Nephron progenitor cell (in vitro differentiated cells): ENCODE measurements at places on chromosomes 6 and 20.
A peak's percentile ranks its signal among the peaks of the same experiment; 100 is the strongest.

GRCh38 chr20:57704245-57704644, 5.6 kb downstream of the PMEPA1 start:
- no peak overlapping the region for H3K4me3 ChIP-seq
- peaks cover 46% of the 10 kb centered on the region for H3K27me3 ChIP-seq
- H3K27ac ChIP-seq = no peak overlapping the region
- H3K36me3 ChIP-seq = no peaks in the 10 kb centered on the region
- peaks cover 55% of the 10 kb centered on the region for H3K4me1 ChIP-seq
- DNase-seq = no peak

- H3K4me1 ChIP-seq = peaks cover 5% of the 10 kb centered on the region
- H3K4me3 ChIP-seq = no peak overlapping the region
- peaks cover 56% of the 10 kb centered on the region for H3K36me3 ChIP-seq
- H3K27ac ChIP-seq = no peak overlapping the region
Observed at GRCh38 chr6:167907837-167908681, 81.3 kb downstream of the AFDN start.

DNA sequence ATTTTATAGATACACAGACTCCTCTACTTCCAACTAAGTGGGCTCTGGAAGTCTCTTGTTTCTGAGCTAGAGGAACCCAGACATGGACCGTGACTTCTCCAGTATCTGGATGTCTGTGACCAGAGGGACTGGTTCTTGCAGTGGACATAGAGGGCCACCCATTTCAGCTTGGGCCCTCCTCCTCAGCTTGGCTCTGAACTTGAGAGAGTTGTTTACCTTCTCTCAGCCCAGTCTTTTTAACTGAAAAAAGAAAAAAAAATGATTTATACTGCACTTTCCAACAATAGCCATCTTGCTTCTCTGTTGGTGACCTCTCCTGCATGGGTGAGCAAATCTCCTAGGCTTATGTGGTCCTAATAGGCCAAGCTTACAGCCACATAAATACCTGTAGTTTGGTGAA, 60.3 kb upstream of the TMEM181 start:
- H3K36me3 ChIP-seq = peaks cover 45% of the 10 kb centered on the region
- no peak overlapping the region for H3K4me3 ChIP-seq
- H3K4me1 ChIP-seq = no peaks in the 10 kb centered on the region
- H3K27ac ChIP-seq = no peak overlapping the region
- peaks cover 1% of the 10 kb centered on the region for H3K27me3 ChIP-seq
- no peak for DNase-seq

DNA sequence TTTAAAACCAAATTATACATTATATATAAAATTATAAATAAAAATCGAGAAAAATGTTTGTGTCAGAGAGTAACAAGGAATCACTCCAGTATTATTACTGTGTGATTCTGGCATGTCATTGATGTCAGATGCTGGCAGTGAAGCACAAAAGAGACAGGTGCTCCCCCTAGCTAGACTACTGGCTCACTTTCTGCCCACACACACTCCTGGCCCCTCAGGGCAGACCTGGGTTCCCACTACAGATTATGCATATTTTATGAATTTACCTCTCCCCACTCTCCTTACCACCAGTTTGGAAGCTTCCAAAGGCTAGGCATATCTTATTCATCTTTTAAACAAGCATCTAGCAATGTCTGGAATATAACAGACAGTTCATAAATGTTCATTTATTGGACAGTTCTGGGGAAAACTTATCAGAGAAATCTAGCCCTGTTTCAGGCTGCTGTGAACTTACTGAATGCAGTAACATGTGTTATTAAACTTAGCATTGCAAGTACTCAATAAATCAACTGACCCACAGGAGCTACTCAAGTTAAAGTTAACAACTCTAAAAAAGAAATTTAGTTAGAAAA, 12.8 kb downstream of the SNX3 start:
- no peak for DNase-seq
- peaks cover 50% of the 10 kb centered on the region for H3K36me3 ChIP-seq
- peaks cover 4% of the 10 kb centered on the region for H3K4me1 ChIP-seq
- H3K4me3 ChIP-seq = no peak overlapping the region

DNA sequence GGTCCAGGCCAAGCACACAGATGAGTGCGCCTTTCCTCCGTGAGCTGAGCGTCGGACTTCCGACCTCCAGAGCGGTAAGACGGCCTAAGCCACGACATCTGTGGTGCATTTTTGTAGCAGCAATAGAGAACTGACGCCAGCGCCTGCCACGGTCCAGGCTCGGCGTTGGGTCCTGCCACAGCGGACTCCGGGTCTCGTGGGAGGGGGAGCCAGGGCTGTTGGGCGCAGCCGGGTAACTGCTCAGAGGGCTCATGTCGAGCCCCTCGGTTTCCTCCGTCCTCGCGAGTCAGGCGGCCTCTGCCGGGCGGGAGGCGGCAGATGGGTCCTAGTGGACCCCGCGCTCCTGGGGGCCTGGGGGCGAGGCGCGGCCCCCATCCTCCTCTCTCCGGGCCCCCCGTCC, 216.1 kb downstream of the QKI start:
- peaks cover 10% of the 10 kb centered on the region for H3K4me1 ChIP-seq
- H3K27me3 ChIP-seq = peaks cover 9% of the 10 kb centered on the region
- H3K36me3 ChIP-seq = no peaks in the 10 kb centered on the region
- no peak for DNase-seq

GRCh38 chr6:31883676-31884075, 4.9 kb upstream of the SLC44A4 start:
- H3K36me3 ChIP-seq = peaks cover 74% of the 10 kb centered on the region
- no peak for DNase-seq
- no peaks in the 10 kb centered on the region for H3K27me3 ChIP-seq
- H3K4me3 ChIP-seq = no peak overlapping the region
- no peak overlapping the region for H3K27ac ChIP-seq

- peaks cover 5% of the 10 kb centered on the region for H3K36me3 ChIP-seq
- H3K27ac ChIP-seq = no peak overlapping the region
- H3K27me3 ChIP-seq = peaks cover 5% of the 10 kb centered on the region
Observed at GRCh38 chr6:109595998-109596397, 95.0 kb downstream of the AK9 start.

DNA sequence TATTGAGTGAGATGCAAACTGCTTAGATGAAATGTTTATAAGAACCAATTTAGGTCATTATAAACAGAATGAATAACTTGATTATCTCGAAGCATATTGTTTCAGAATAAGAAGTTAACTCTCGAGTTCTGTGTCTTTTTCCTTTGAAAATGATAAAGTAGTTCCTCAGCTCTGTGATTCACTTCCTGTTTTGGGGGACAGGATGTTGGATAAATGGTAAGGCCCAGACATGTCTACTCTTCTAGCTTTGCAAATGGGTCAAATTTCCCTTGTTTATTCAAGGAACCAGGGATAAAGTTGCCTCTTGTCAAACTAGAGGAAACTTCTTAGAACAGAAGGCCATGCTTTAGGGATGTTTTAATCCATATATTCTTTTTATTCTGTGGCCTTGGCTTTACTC, 246.9 kb downstream of the SOX4 start:
- peaks cover 79% of the 10 kb centered on the region for H3K4me1 ChIP-seq
- no peaks in the 10 kb centered on the region for H3K27me3 ChIP-seq
- no peak overlapping the region for H3K4me3 ChIP-seq
- no peak for DNase-seq
- peak overlapping the region; percentile 52 for H3K27ac ChIP-seq

GRCh38 chr6:70857387-70858077, 99.3 kb downstream of the B3GAT2 start:
- H3K4me1 ChIP-seq = no peaks in the 10 kb centered on the region
- no peaks in the 10 kb centered on the region for H3K36me3 ChIP-seq
- H3K27ac ChIP-seq = no peak overlapping the region
- H3K27me3 ChIP-seq = no peaks in the 10 kb centered on the region

DNA sequence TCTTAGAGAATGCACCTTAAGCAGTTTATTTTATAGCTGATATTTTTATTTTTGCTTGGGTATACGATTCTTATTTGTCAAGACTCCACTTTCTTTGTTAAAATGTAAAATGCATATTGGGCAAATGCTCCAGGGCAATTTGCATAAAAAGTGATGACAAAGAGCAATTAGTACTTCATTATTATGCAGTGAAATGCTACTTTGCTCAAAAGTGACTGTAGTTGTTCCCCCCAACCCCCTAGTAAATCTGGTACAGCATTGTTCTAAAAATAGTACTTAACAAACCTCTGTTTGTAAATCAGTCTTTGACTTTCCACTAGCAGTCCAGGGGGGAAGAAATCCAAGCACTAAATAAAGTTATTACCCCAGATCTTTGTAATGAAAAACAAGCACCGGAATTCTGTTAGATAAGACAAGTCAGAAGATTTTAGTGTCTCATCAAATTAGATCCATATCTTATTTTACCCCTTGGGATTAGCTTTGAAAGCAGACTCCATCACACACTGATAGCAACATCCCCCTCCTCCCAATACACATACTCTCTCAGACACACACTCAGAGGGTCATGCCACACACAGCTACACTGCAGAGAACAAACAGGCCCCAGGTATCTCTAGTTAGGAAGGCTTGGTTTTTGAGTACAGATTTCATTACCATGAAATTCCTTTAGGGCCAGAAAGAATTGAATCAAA, 32.9 kb upstream of the BACH2 start:
- H3K27me3 ChIP-seq = no peaks in the 10 kb centered on the region
- no peak for DNase-seq
- no peak overlapping the region for H3K4me3 ChIP-seq
- H3K27ac ChIP-seq = peak overlapping the region; percentile 28

DNA sequence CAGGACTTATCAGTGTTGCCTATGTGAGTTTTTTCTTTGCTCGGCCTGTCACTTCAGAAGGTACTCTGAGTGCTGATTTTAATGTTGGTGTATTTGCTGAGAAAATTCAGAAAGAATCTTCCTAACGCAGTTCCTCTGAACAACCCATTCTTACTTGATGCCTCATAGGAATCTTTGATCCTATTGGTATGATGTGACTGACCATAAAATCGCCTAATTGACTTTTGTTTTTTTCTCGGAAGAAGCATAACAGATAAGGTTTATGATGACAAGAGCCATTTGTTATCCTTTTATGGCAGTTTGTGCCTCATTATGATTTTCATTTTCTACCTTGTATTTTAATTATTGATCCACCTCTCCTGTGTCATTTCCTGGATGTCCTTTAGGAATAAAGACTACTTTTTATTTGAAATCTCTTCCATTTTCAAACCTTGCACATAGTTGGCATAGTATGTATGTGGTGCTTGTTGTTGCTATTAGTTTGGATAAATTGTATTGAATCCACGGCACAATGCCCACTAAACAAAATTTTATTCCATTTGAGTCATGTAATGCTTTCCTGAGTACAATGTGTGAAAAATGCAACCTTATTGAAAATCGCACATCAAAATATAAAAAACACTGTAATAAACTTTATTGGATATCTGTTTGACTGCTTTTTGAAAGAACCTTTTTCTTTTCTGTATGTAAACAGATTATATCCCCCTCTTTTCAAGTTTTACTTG, 37.3 kb downstream of the LRRC1 start:
- H3K27me3 ChIP-seq = no peaks in the 10 kb centered on the region
- H3K4me1 ChIP-seq = no peaks in the 10 kb centered on the region
- H3K27ac ChIP-seq = no peak overlapping the region
- no peaks in the 10 kb centered on the region for H3K36me3 ChIP-seq

DNA sequence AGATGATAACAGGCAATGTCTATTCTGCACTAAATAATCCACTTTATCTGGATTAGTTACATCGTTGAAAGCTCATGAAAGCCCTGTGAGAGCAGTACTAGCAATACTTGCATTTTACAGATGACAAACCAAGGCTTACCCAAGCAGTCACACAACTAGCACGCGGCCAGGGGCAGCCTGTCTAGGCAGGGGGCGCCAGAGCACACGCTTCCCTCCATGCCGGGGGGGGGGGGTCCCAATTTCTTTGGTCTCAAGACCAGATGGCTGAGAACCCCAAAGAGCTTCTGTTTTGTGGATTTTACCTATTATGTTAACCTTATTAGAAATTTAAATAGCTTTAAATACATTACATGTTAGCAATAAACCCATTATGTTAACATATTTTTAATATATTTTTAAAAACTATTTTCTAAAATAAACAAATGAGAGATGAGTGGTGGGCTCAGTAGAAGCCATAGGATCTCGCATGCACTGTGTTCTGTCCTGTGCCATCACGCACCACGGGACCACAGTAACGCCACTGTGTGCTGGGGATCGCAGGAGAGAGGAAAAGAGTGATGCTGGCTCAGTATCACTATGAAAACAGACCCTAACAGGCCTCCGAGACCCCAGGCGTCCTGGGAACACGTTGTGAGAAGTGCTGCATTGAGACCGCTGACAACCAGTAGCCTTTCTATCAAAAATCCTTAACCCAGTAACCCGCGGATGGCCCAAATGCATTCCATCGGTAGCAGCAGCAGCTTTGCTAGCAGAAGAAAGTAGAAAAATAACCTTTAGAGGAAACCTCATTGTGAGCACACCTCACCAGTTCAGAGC, 5.3 kb upstream of the PRR18 start:
- DNase-seq = peak; percentile 65
- H3K4me3 ChIP-seq = no peak overlapping the region
- H3K4me1 ChIP-seq = peaks cover 7% of the 10 kb centered on the region
